ENCODE measurements at places on chromosomes 4 and X.
A peak's percentile ranks its signal among the peaks of the same experiment; 100 is the strongest.

GRCh38 chr4:153348006-153348405 lies 3.5 kb downstream of the MND1 start:
- DNase-seq = no peak

DNA sequence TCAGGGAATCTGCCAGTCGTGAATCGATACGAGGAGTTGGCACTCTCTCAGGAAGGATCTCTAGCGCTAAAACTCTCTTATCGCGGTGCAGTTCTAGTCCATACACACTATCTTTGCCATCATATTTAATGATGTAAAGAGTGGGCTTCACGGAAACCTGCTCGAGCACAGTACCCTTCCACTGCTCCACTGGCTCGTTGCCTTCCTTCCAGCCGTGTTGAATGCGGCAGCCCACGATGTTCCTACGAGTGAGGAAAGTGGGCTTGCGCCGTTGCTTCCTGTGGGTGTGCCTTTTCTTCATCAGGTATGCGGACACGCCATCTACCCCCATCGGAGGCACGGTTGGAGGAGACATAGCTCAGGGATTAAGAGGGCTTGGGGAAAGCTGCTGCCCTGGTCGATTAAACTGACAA lies 661 bp downstream of the SPIN4 start:
- peak; percentile 33 for DNase-seq

GRCh38 chr4:107125496-107125895 lies 89.4 kb upstream of the DKK2 start:
- no peak for DNase-seq

DNA sequence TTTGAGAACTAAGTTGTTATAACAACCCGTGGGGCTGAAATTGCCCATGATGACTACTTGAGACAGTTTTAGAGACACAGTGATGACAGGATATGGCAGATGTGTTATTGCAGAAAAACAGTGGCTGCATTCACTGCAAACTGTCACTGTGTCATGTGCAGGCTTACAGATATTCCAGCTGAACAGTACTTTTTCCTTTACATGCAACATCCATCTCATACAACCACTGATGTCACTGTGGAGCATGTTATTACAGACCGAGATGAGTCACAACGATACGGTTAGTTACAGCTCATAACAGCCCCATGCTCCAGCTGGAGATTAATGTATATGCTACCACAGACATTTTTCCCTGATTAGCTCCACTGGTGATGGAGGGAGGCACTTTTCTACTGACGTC lies 207.4 kb downstream of the TMA16 start:
- no peak for DNase-seq

DNA sequence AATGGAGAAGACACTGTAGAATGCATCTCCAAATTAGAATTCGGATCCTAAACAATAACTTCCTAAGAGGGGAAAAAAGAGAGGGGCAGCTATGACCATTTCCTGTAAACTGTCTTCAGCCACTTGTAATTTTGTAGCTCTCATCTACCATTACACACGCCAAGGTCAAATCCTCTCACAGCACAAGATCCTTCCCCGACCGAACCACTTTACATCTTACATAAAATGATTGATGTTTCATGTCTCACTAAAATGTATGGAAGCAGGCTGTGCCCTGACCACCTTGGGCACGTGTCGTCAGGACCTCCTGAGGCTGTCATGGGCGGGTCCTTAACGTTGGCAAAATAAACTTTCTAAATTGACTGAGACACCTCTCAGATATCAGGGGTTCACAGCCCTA lies 24.1 kb upstream of the PBDC1 start:
- DNase-seq = peak; percentile 33

GRCh38 chr4:18213576-18214198 lies 192.1 kb upstream of the LCORL start:
- no peak for DNase-seq

- DNase-seq = no peak
These were observed 181.7 kb downstream of the GBA3 start for GRCh38 chr4:22874334-22874912.

DNA sequence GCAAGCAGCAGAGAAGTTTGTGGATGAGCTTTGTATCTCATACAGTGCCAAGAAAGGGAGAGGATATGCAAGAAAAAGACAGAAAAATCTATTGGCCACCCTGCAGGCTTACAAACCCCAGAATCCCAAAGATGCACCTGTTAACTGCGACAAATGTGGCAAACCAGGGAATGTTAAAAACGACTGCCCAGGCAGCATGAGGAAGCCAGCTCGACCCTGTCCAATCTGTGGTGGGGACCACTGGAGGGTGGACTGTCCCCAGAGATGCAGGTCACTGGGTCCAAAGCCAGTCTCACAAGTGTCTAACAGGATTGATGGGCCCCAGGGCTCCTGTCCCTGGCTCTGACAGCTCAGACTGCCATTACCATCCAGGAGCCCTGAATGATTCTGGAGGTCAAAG lies 12.9 kb upstream of the COL25A1 start:
- DNase-seq = no peak

- DNase-seq = no peak
These were observed 14.2 kb downstream of the ZNF518B start for GRCh38 chr4:10442976-10443375.

GRCh38 chrX:42900947-42901346 lies 123.0 kb upstream of the PPP1R2C start:
- no peak for DNase-seq

DNA sequence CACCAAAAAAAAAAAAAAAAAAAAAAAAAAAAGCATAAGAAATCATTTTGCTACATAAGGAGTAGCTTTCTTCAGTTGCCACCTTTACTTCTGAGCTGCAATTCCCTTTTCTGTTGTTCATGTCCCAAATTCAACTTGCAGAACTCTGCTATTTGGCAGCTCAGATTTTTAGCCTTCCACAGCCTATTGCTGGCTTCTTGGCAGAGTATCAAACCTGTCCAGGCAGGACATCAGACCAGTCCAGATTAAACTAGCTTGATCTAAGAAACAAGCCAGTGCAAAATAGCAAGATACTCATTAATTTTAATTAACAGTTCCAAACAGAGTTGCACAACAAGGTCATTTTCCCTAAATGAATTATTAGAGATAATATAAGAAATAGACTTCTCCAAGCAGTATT lies 123.6 kb upstream of the NR3C2 start:
- no peak for DNase-seq

- DNase-seq = peak; percentile 84
These were observed 26.1 kb downstream of the ARHGEF6 start for GRCh38 chrX:136754651-136755050.

- DNase-seq = no peak
These were observed 31.8 kb downstream of the CXCL1 start for GRCh38 chr4:73901031-73901430.

DNA sequence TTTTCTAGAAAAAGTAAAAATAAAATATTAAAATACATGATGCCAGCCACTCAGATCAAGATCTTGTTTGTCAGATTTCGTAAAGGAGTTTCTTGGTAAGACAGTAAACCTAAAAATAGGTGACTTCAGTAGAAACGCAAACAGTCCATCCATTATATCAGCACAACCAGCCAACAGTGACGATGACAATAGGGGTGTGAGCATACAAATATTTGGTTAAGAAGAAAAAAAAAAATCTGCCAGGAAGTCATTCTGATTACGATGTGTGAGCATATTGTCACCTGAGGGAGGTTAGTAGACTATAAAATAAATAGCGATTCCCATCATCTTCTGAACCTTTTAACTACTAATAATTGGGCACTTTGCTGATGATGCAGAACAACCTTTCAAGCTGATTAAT lies 37.6 kb downstream of the SLC7A11 start:
- DNase-seq = no peak

DNA sequence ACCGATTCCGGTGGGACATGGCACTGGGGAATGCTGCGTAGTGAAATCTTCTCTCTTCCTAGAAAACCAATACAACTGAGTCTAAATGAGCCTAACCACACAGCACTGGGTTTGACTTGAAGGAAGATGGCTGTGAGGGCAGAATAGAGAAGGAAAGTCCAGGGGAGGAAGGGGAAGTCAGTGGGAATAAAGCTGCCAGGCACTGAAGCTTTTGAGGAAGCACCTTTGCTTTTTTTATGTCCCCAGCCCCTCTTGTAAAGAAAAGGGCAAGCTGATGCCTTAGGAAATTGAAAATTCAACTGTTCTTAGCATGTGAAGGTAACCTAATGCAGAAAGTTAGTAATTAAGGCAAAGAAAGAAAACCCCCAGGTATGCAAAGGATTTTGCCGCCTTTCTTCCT lies 20.6 kb downstream of the MED28 start:
- no peak for DNase-seq

GRCh38 chrX:132119821-132120515 lies 7.9 kb downstream of the FRMD7 start:
- no peak for DNase-seq

DNA sequence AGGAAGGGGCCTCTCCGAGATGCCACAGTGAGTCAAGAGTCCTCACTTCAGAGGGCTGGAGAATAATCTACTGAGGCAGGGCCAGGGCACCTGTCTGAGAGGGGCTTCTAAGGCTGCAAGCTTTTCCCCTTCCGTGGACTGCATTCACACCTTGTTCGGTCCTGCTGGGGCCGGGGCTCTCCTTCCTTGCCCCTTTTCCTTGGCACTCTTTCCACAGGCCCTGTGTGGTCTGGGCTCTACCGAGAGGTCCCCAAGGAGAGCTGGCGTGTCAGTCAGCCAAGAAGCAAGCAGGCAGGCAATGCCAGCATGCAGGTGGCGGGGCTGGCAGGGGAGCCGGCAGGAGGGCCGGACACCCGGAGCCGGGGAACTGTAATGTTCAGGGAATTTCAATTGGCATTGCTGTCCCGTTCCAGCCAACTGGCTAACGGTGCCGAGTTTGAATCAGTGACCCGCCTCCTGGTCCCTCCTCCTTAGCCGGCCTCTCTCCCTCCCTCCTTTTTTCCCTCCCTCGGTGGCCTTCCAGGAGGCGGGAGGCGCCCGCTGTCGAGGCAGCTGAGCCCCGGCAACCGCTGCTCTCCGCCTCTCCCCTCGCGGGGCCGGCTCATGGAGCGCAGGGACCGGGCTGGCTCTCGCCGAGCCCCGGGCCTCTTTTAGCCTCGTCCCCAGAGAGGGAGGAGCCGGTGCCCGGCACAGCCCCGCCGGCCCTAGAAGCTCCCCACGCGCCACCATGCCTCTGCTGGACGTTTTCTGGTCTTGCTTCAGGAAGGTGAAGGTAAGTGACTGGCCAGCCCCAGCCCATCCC lies at the start of gene STARD8:
STARD8 (plus strand) TSS at position 511 of the 802 bp plus-strand sequence; CDS start at position 728, 217 bp downstream.
- peak; percentile 73 for DNase-seq

GRCh38 chrX:119015407-119016237 lies 41.2 kb downstream of the LONRF3 start:
- DNase-seq = peak; percentile 23

DNA sequence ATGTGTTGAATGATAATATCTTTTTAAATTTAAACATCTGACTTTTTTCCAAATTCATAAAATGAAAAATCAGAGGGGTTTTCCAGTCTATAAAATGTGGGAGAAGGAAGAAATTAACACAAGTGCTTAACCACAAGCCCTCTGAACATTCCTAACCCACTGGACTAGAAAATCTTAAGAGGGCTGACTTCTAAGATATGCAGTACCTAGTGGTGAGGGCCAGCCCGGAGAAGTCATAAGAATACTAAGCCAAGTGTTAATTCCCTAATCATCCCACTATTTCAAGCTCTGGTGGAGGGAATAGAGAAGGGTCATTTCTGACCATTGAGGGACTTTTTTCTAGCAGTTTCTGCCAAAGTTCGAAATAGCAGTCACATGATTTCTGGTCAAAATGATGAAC lies 86.9 kb upstream of the NEIL3 start:
- no peak for DNase-seq

DNA sequence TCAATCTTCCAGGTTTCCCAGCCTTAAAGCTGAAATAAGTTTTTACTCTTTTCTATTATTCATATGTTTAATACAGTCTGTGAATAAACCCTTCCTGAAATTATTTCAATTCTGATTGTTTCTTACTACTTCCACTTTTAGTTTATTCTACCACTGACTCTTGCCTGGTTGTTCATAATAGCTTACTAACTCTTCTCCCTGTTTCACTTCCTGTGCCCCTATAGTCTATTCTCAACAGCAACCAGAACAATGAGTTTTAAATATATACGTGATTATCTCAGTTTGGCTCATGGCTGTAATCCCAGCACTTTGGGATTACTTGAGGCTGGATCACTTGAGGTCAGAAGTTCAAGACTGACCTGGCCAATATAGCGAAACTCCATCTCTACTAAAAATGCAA lies 408.0 kb upstream of the SPOCK3 start:
- DNase-seq = no peak

GRCh38 chr4:169907705-169908104 lies 118.5 kb downstream of the MFAP3L start:
- DNase-seq = no peak

- no peak for DNase-seq
These were observed 5.9 kb downstream of the PRMT9 start for GRCh38 chr4:147678106-147678505.

- no peak for DNase-seq
These were observed 207.9 kb upstream of the HS3ST1 start for GRCh38 chr4:11636551-11636950.

- no peak for DNase-seq
These were observed 332.6 kb downstream of the DTHD1 start for GRCh38 chr4:36614011-36614410.

- DNase-seq = no peak
These were observed 26.5 kb downstream of the HCCS start for GRCh38 chrX:11137543-11138139.

DNA sequence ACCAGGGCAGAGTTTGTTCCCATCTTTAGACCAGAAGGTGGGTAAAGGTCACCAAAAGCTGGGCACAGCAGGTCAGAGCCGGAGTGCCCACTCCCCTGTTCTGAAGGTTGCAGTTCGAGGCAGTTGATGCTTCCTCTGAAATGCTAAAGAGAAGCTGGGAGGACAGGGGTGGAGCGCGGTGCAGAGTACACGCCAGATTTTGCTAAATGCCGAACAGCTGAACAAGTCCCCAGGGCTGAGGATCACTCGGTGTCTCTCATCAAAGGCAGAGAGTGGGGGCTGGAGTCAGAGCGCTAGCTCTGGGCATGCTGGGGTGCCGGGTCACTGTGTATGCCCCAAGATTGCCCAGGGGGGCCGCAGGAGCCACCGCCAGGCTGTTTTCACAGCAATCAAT lies 197.0 kb downstream of the BCOR start:
- peak; percentile 48 for DNase-seq

- DNase-seq = no peak
These were observed 83.4 kb upstream of the MID1IP1 start for GRCh38 chrX:38717871-38718270.

DNA sequence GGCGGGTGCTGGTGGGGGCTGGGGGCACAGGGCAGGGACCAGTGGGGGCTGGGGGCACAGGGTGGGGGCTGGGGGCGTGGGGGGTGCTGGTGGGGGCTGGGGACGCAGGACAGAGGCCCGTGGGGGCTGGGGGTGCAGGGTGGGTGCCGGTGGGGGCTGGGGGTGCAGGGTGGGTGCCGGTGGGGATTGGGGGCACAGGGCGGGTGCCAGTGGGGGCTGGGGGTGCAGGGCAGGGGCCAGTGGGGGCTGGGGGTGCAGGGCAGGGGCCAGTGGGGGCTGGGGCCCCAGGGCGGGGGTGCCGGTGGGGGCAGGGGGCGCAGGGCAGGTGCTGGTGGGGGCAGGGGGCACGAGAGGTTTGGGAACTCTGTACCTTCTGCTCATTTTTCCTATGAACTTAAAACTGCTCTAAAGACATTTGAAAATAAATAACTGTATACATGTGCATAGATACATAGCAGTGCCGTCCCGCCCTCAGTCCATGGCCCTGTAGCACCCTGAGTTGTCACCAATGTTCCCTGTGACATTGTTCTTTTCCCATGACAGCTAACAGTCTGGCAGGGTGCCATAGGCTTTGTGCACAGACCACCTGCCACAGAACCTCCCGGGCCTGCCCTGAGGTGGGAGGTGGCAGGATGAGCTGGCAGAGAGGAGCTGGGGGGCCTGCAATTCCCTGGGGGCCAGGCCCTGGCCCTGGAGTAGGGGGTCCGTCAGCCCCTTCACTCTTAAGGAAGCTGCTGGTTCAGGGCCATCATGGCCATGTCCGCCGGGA lies 35.6 kb upstream of the ADRA2C start:
- no peak for DNase-seq

- DNase-seq = no peak
These were observed 110.2 kb upstream of the ADRA2C start for GRCh38 chr4:3655963-3656362.

Measured in right hindlimb (tissue), 1 donor.